CD4-positive, alpha-beta T cell treated with Interleukin-10 for 1 hour (primary cell): ENCODE measurements at places on chromosomes 2 and 18.

DNA sequence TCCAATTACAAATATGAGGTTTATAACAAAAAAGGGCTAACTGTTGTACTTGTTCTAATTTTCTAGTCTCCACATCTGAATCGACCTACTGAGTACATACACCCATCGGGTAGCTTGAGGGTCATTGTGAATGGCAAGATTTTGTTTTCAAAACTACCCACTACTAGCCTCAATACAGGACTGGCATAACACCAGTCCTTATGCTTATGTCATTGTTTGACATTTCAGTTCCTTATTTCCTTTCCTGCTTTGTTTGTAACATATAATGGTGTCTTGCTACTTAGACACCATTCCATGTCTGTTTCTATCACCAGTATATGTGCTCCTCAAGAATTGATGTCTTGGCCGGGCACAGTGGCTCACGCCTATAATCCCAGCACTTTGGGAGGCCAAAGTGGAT lies 86.0 kb downstream of the EPHA4 start:
- no peak for DNase-seq

- DNase-seq, result no peak
Observed at GRCh38 chr18:55003695-55004094, 44.4 kb upstream of the CCDC68 start.

DNA sequence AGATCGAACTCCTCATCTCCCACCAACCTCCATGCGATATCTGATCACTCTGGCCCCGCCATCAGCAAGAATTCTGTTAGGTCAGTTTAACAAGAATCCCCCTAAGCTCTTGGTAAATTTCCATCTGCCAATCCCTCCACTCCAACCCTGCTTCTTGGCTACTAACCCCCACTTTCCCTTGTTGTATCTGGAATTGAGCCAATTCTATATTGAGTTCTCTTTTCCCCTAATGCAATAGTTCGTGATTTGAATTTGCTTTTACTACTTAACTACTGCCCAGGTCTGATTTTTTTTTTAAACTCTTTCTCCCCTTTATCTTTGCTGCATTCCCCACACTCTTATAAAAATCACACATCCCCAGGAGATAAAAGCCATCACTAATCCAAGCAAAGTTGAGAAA lies 159.3 kb upstream of the STK17B start:
- DNase-seq, result no peak

GRCh38 chr2:137005210-137005609 lies 239.9 kb downstream of the THSD7B start:
- no peak for DNase-seq

GRCh38 chr18:55323051-55323994 lies 264.7 kb downstream of the TCF4 start:
- DNase-seq, result no peak
